ENCODE measurements at places on chromosomes 4 and X. TPM values are rescaled to one million over a fixed set of nuclear protein-coding genes. Genes with fewer than 3 reads are reported as not detected.

DNA sequence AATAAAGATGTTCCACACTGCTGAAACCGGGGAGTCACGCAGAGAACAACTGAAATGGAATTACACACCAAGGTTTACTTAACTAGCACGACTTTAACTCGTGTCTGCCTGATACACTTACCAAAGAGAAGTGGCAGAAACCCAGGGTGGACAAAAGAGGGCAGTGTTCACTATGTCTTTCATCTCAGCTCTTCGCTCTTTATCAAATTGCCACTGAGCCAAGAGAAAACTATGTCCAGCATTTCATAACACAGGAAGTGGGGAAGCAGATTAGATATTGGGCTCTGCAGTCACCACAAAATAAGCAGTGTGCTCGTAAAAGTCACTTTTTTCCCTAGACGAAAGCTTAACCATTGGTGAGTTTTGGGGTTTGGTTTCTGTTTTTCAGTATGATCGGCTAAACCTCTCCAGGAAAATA lies 155.7 kb downstream of the CHIC2 start:
- peak; percentile 10 for DNase-seq

DNA sequence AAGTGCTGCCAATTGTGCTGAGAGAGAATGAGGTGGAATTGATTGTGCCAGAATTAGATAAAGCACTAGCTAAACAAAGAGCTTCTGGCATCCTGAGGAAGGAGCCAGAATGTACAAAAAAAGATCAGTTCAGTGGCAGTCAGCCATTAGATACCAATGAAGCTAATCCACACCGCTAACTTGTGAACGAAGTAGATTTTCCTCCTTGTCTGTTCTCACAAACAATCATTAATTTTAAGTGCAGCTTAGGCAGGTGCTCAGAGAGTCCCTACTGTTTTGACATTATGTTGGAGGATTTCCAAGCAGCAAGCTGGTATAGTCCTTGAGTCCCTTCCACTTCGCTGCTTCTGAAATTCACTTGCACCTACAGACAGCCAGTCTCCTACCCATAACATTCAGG lies 617.4 kb downstream of the CENPC start:
- DNase-seq, result no peak

Gene GPR78
- not detected for total RNA-seq

Gene GAK
- total RNA-seq, result 45.2 TPM

GRCh38 chr4:112593438-112594133 lies 43.1 kb downstream of the ZGRF1 start:
- DNase-seq, result no peak

Gene CT45A1
- not detected for total RNA-seq

- no peak for DNase-seq
Observed at GRCh38 chr4:26161030-26161824, 159.6 kb upstream of the RBPJ start.

GRCh38 chrX:100407147-100407783 lies 2.8 kb downstream of the PCDH19 start:
- no peak for DNase-seq

Gene CLDN34
- total RNA-seq, result 0.62 TPM

DNA sequence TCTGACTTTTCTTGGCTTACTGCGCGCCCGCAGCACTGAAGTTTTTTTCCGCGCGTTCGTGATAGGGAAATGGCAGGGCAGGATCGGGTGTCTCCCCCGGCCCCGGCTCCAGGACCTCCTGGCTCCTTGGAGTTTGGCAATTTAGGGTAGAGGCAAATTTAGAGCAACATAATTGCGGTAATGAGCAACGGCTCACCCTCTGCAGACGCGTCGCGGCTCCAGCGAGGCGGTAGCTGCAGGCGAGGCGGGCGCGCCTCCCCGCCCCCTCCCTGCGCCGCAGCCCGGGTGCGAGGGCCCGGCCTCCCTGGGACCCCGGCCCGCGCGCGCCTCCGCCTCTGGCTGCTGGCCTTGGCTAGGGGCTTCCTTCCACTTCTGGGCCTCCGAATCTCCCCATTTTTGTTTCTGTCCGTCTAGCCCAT lies 6.2 kb downstream of the MSX1 start:
- no peak for DNase-seq

Gene EGF
- 1.7 TPM for total RNA-seq

DNA sequence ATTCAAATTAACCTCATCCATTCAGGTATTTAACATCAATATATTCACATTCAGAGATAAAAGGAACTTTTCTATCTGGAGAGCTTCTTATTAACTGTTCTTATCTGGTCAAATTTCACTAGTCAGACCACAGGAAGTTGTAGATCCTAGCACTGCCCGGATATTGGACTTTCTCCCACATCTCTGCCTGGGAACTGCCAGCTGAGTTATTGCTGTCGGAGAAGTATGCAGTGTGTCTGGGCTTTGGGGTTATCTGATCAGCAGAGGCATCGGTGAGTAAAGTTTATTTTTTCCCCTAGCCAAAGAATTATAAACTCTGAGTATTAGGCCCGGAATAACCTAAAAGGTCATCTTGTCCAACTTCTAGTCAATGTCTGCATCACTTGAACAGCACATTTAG lies 45.1 kb downstream of the OR13H1 start:
- no peak for DNase-seq

DNA sequence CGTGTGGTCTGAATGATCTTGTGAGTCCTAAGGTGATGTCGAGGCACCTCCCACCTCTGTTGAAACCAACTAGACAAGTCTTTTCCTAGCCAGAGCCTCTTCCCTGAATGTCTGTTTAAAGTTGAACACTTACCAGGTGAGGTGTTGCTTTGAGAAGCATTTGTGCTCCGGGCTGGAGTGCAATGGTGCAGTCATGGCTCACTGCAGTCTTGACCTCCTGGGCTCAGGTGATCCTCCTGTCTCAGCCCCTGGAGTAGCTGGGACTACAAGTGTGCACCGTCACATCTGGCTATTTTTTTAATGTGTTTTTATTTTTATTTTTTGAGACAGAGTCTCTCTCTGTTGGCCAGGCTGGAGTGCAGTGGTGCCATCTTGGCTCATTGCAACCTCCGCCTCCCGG lies 18.1 kb downstream of the RNF4 start:
- DNase-seq, result no peak

DNA sequence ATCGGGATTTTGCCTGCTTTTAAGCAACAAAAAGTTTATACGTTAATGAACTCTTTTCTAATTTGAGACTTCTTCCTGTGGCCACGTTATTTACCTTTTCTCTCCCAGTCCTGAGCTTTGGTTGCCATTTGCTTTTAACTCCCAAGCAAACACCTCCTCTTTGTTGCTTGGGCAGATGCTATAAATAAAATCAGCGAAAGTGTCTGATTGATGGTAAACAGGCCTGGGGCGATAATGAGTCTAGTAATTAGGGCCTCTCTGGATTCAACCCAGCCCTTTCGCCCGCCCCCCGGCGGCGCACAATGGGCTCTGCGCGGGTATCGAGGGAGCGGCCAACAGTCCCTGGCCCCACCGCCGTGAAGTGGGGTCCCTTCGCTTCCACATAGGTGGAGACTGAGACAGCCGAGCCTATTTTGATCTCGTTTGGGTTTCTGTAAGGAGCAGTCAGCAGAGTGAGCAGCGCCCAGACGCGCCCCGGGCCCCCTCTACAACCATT lies 790 bp downstream of the CLGN start:
- no peak for DNase-seq

GRCh38 chr4:71607780-71608677 lies 175.8 kb downstream of the GC start:
- no peak for DNase-seq

- DNase-seq, result peak; percentile 63
Observed at GRCh38 chrX:40086569-40087335, 11.0 kb downstream of the BCOR start.

- DNase-seq, result no peak
Observed at GRCh38 chrX:100408713-100409609, 1.1 kb downstream of the PCDH19 start.

DNA sequence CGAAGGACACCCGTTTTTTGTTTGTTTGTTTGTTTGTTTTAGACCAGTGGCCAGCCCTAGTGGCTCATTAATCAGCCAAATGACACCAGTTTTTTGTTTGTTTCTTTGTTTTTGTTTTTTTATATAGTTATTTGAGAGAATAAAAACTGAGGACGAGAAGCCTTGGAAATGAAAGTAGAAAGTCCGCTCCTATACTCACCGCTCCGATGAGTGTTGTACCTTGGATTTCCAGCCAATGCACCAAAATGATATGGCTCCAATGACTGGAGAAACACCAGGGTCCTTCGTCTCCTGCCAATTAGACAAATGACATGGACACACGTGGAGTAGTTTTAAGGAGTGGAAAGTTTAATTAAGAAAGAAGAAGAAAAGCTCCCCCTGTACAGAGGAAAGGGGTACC lies 87.9 kb downstream of the ZXDA start:
- no peak for DNase-seq

Gene ADH1C
- total RNA-seq, result not detected

DNA sequence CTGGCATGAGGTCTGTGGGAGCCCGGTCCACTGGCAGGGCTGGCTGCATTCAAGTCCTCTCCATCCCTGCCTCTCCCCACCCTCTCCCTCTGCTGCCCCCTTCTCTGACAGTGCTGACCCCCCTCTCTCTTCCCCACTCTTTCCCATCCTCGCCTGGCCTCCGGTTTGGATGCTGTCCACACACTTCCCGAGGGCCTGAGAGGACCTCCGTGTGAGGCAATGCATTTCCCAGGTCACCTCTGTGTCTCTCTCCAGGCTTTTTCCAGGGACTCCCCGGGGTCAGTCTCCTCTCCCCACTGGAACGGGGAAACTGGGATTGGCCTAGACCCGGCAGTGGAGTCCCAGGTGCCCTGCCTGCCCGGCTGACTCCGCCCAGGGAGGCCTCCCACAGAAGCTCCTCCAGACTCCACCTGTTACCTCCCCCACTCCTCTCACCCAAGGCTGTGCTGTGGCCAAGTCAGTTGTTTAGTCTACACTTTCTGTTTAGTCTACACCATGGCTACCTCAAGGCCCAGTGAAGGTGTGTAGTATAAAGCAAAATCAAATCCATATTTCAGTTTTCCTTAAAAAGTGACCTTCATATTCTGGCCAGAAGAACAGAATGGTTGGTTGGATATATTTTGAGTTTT lies 146.8 kb downstream of the PTTG2 start:
- no peak for DNase-seq

DNA sequence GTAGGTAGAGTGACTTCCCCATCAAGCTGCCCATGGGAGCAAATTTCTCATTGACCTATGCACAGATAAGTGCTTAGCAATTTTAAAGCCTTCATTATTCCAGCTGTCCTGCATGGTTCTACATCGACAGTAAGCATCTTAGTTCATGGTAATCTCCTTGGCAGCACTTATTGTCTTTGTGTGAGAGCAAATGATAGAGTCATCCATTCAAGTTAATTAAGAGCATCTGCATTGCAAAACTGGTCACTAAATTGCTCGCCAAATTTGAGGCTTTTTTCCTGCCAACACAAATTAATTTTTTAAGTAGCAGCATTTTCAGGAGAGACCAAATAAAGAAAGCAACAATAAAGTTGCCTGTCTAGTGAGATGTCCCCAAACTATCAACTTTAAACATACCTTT lies 76.7 kb downstream of the SH3BGRL start:
- no peak for DNase-seq

DNA sequence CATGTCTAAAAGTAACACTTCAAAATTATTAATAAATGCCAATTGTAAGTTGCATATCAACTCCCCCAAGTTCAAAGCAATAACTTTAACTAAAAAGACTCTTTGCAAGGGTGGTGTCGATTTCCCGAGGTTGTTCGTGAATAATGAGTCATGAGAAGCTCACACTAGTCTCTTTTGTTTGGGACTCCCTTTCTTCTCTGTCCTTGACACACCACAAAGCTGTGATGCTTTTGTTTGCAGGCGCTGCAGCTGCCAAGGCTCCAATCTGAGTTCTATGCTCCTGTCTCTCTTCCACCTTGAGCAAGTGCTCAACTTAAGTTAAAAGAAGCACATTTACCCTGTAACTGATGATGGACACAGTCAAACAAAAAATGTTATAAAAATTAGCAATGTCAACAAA lies 65.9 kb downstream of the FAT1 start:
- DNase-seq, result no peak

GRCh38 chr4:33086331-33086925 lies 2366.3 kb downstream of the PCDH7 start:
- DNase-seq, result no peak

- no peak for DNase-seq
Observed at GRCh38 chrX:10936976-10937375, 174.2 kb upstream of the HCCS start.

GRCh38 chrX:40273356-40274050 lies 175.7 kb upstream of the BCOR start:
- peak; percentile 5 for DNase-seq

GRCh38 chr4:23861897-23862296 lies 27.9 kb downstream of the PPARGC1A start:
- DNase-seq, result no peak

DNA sequence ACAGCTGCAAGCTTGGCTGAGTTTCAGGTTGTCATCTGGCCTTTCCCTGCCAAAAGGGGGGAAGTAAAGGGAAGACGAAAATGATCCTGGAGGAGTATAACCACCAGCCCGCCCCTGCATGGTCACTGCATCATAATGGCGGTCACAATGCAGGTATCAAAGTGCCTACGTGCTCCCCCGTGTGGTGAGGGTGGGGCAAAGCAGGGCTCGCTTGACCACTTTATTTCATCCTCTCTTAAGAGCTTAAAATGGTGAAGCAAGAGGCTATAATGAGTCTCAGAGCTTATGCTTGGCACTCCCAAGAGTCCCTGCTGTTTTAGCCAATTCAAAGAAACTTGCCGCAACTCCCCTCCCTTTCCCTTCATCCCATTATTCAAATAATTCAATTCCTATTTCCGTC lies 105.6 kb downstream of the APOOL start:
- no peak for DNase-seq

GRCh38 chr4:21802406-21802805 lies 146.2 kb downstream of the KCNIP4 start:
- no peak for DNase-seq
